ENCODE measurements at places on chromosomes 7 and 10.
A peak's percentile ranks its signal among the peaks of the same experiment; 100 is the strongest.

DNA sequence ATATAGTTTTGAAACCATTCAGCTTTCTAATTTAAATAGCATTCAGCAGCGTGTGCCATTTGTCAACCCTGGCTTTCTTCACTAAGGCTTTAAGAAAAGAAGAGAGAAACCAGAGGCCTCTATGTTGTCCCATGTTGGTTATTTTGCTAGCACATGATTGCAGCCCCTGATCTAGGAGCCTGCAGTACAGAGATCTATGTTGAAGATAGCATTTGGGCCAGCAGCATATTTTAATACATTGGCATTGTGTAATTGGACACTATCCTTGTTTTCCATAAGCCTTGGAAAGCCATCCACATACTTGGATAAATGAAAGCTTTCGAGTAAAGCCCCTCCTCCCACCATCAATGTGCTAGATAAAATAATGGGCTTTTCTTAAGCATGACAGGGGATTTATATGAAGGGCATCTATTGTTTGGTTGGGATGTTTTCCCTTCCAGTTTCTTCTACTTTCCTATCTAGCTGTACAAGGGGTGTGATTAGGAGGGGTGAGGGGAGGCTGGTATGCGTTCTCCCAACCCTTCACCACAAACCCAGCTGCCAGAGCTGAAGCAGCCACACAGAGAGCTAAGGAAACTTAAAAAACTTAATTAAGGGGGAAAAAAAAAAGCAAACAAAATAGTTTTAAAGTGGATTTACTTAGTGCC, 23.1 kb upstream of the SDHAF3 start:
- DNase-seq = no peak

GRCh38 chr7:129907122-129907736, 45.5 kb downstream of the UBE2H start:
- DNase-seq = no peak

DNA sequence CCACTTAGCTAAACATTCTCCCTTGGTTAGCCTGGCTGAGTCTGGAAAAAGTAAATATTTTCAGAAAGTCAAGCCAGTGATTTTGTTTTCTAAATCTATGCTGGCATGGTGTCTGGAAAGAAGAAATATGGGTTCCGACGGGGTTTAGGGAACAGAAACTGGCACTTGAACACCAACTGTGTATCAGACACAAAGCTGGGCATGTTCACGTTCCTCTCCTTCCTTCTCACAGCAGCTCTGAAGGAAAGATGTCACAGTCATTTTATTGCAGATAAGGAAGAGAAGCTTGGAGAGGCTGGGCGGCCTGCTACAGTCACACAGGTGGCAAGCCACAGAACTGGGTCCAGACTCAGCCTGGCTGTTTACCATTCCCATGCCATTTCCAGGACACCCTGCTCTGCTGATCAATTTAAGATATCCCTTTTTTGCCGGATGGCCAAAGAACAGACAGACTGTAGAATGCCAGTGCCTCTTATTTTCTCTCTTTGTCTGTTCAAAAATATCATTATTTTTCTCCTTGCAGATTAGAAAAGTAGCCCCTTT, 118.8 kb downstream of the HERPUD2 start:
- no peak for DNase-seq

- DNase-seq = peak; percentile 76
Measured at GRCh38 chr10:69629897-69630650, at the start of gene FAM241B. TSS of gene FAM241B (plus strand) at chr10:69630247. CDS start at chr10:69631744, 1,497 bp downstream.

GRCh38 chr7:50212666-50213621, 91.6 kb upstream of the IKZF1 start:
- DNase-seq = no peak
